Fibroblast of villous mesenchyme (primary cell): ENCODE measurements at places on chromosomes 2 and 18. TPM values are rescaled to one million over a fixed set of nuclear protein-coding genes. Genes with fewer than 3 reads are reported as not detected.

GKN1 gene
- under 0.01 and 0.32 TPM in 2 replicates for total RNA-seq

GRCh38 chr2:205352593-205352992 is 329.7 kb upstream of the NRP2 start:
- DNase-seq = peak; percentile 47

DNA sequence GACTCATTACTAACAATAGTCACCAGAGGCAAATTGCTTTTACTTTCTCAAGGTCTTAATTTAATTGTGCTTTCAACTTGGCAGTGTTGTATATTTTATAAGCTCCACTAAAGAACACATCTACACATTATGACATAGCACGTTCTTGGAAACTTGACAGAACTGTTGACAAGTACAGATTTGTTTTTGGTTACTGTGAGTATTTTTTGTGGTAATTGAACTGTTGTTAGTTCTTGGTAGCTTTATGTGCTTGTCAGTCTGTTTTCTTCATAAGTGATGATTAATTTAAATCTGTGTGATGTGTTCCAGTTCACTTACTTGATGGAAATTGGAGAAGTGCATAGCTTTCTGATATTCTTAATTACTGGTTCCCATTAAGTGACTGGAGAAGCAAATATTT is 63.9 kb downstream of the COMMD1 start:
- DNase-seq = no peak

SULT1C4 gene
- 0.32 and 0.43 TPM in 2 replicates for total RNA-seq

GRCh38 chr2:231332872-231333500 is 62.5 kb upstream of the B3GNT7 start:
- DNase-seq = no peak

UGT1A8 gene
- under 0.01 TPM in 1 of 2 replicates, not detected in the other for total RNA-seq

- no peak for DNase-seq
Measured at GRCh38 chr2:165665614-165666013, 128.4 kb downstream of the GALNT3 start.

- no peak for DNase-seq
Measured at GRCh38 chr18:78180741-78181140, 798.9 kb upstream of the SALL3 start.

- peak; percentile 20 for DNase-seq
Measured at GRCh38 chr2:70019096-70019495, 57.7 kb upstream of the ASPRV1 start.

GRCh38 chr18:4172196-4173100 is 282.7 kb downstream of the DLGAP1 start:
- DNase-seq = no peak

GRCh38 chr18:5452943-5453443 is 90.8 kb downstream of the EPB41L3 start:
- no peak for DNase-seq

GRCh38 chr2:56199492-56199891 is 15.7 kb downstream of the CCDC85A start:
- DNase-seq = peak; percentile 79

GRCh38 chr2:168660870-168661862 is 141.3 kb upstream of the NOSTRIN start:
- DNase-seq = no peak

GRCh38 chr2:129623783-129624182 is 355.7 kb upstream of the RAB6C start:
- DNase-seq = no peak

DNA sequence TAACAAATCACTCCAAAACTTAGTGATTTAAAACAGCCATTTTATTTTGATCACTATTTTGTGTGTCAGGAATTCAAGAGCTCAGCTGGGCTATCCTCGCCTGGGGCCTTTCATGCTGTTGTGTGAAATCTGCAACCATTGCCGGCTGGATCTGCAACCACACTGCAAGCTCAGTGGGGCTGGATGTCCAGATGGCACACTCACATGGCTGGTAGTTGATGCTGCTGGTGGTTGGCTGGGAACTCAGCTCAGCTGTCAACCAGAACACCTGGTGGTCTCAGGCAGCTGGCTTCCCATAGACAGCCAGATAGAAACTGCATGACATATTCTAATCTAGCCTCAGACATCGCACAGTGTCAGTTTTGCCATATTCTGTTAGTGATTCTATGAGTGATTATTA is 30.6 kb upstream of the AP1S3 start:
- DNase-seq = no peak

DNA sequence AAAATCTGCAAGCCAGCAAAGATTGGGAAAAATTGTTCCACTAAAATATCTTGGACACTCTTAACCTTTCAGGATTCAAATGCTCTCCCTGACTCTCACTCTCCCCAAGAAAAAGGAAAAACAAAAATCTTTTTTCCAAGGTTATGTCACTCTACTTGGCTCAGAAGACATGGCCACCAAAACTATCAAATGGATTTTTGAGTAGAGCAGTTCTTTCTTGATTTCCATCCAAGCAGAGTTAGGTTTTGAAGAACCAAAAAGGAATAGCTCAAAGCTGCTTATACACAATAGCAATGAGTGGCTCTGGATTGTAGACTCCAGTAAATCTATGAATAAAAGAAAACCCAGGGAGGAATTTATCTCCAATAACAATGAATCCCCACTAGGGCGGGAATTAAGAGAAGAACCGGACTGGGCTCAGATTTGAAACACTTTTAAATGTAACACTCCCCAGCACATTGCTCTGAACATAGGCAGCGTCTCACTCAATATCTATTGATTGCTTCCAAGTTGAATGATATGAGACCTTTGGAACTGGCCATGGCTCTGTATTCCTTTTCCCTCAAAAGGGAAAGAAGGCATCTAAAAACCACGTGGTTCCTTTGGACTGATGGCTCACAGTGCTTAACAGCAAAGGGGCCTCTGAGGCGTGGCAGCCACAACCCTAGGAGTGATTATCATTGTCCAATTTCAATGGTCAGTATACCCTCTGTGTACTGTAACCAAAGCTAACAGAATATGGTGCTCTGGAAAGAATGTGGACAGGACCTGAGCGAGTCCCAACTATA is 68.3 kb downstream of the SPRED2 start:
- no peak for DNase-seq

SLC30A3 gene
- 0.32 TPM in 1 of 2 replicates, not detected in the other for total RNA-seq

KRTCAP3 gene
- total RNA-seq = not detected in 2 replicates

CNGA3 gene
- total RNA-seq = not detected in 2 replicates

- no peak for DNase-seq
Measured at GRCh38 chr18:49446481-49446880, 14.0 kb downstream of the DYM start.

GAREM1 gene
- 0.86 and 0.97 TPM in 2 replicates for total RNA-seq

DNA sequence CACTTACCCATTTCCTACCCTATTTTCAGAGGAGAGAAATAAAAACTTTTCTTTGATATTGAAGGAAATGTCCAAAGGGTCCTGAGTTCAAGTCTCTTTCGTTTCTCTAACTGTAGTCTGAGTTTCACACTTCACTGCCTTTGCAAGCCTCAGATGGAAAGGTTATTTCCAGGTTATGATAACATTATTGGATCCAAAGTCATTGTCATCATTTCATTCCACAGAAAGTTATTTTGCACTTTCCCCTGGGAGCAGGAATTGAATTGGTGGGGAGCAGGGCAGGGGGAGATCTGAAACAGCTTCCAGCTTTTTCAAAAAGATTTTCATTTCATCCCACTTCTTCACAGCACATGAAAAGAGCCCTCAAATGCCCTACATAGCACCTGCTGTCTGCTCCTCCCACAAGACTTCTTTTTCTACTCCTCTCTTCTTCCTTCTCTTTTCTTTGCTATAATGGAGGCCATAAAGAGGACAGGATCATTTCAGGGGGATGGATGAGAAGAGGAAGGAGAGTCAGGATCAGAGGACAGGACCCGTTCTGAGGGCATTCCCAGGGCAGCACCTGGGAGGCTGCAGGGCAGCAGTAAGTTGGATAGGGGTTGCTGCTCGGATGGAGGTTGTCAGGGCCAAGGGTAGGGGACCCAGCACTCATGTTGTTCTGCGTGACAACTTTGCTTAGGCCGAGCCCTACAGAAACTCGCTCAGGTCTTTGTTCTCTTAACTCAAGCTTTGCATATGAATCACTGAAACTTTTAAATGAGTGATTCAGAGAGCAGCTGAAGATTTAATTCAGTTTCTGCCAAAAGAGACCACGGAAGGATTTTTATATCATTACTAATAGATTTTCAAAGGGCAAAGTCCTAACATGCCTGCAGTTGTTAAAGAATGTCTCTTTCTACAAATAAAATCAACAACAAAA is 11.4 kb upstream of the GALNT5 start:
- peak; percentile 42 for DNase-seq

SERPINB2 gene
- 18.0 and 22.9 TPM in 2 replicates for total RNA-seq

- no peak for DNase-seq
Measured at GRCh38 chr2:46804794-46805193, 110.8 kb downstream of the MCFD2 start.

DNA sequence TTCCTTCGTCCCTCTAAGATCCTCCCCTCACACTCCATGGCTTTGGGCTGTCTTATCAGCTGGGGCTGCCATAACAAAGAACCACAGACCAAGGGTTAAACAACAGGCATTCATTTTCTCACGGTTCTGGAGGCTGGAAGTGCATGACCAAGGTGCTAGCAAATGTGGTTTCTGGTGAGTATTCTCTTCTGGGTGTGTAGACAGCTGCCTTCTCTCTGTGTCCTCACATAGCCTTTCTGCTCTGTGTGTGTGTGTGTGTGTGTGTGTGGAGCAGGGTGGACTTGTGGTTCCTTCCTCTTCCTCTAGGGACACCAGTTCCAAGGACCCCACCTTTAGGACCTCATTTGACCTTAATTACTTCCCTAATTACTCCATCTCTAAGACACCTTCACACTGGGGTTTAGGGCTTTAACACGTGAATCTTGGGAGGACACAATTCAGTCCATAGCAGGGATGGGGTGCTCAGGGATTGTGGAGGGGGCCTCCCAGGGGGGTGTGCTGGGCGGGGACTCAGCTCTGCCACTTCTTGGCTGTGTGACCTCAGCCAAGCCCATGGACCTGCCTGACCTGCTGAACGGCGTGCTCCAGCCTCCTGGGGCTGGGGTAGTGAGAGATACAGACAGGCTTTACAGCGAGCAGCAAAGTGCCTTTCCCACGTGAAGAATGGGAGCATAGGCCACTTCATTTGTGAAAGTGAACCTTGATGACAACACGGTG is 38.0 kb downstream of the ACKR3 start:
- peak; percentile 15 for DNase-seq

GRCh38 chr2:160051371-160051800 is 11.0 kb downstream of the PLA2R1 start:
- no peak for DNase-seq

ALPP gene
- total RNA-seq = not detected in 2 replicates
